Esophagus muscularis mucosa (tissue), 4 donors: ENCODE measurements at places on chromosomes 12 and 14.

DNA sequence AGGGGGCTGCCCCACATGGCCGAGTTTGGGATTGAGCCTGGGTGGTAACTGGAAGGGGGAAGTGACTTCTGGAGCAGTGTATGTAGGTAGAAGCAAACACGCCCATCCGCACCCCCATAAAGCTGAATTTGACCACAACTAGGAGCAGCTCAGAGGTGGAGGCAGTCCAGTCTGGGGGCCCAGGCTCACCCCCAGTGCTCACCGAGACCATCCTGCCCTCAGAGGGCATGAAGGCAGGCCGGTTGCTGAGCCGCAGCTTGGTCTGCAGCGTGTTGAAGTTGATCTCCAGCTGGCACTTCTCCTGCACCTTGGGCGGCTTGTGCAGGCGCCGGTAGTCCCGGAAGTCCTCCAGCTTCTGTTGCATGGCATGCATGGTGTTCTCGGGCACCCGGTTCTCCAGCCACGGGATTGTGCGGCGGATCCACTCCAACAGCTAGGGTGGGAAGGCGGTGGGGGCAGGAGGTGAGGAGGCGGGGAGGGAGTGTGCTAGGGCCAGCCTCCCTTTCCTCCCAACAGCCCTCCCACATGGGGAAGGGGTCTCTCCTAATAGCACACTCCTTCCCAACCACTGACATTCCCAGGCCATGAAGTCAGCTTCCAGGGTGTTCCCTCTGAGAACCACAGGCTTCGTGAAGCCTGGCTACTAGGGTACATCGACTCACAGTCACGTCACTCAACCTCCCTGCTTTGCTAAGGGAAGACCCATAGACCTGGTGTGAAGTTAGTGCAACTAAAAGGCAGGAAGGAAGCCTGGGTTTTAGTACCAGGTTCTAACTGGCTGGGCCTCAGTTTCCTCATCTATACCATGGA is 87.0 kb downstream of the ACTN1 start:
- DNase-seq, result no peak

DNA sequence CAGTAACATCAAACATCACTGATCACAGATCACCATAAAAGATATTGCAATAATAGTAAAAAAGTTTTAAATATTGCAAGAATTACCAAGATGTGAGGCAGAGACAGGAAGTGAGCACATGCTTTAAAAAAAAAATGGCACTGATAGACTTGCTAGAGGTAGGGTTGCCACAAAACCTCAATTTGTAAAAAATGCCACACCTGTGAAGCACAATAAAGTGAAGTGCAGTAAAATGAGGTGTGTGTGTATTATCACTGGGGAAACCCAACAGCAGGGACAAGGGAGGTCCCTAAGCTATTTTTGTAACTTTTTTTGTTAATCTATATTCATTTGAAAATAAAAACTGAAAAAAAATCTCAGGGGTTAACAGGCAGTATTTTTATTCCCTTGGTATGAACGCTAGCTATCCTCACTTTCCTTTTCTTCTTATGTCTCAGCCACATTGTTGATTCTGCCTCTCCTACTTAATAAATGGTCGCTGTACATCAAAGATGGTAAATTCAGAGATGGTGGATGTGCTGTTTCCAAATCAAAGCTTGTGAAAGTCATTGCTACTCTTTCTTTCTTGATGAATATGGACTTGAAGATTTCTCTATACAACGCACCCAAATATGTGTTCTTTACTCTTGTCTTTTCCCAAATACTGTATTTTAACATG is 14.0 kb upstream of the KLRD1 start:
- no peak for DNase-seq

DNA sequence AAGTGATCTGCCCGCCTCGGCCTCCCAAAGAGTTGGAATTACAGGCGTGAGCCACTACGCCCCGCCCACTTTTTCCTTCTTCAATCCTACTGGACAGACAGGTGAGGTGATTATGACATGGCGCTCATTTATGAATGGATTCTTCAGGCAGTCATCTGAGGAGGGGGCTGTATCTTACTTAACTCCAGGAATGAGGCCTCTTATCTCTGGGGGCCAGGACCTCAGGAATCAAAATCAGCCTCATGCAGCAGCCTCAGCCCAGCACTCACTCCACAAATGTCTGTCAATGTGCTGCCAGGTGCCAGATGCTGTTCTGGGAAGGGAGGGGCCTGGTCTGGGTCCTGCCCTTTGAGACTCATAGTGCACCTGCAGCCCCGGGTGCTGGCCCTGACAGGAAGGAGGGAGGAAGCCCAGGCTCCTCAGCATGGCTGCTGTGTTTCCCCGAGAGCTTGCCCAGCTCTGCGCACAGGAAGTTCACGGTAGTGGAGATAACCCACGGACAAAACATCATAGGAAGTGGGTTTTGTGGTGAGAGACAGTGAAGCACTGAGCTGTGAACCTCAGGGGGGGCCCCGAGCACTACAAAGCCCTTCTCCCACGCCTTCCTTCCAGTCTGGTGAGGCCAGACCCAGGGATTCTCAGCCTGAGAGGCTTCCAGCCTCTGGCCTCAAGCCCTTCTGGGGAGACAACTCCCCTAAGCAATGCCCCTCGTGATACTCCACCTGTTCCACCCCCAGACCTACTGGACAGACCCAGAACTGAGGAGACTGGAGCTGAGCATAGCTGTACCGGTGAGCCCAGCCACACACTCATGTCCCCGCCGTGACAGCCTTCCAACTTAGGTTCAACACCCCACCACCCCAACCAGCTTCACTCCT is 22.3 kb downstream of the GALNT6 start:
- no peak for DNase-seq

- no peak for DNase-seq
Observed at GRCh38 chr12:52127683-52128450, 48.4 kb downstream of the SMIM41 start.

DNA sequence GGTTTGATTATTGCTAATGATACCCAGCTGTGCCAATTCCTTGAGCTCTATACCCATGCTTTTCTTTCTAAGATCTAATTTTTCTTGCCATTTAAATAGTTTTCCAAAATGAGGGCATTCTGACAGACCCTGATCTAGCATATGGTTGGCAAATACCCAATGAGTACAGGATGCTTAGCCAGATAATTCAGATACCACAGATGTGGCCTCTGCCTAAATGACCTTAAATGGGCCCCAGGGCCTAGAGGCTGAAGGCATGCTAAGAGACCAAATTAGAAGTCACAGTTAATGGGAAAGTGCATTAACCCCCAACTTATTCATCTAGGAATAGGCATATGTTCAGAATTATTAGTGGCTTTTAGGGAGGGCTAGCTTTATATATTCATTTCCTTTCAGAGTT is 122.3 kb upstream of the CNOT2 start:
- no peak for DNase-seq

DNA sequence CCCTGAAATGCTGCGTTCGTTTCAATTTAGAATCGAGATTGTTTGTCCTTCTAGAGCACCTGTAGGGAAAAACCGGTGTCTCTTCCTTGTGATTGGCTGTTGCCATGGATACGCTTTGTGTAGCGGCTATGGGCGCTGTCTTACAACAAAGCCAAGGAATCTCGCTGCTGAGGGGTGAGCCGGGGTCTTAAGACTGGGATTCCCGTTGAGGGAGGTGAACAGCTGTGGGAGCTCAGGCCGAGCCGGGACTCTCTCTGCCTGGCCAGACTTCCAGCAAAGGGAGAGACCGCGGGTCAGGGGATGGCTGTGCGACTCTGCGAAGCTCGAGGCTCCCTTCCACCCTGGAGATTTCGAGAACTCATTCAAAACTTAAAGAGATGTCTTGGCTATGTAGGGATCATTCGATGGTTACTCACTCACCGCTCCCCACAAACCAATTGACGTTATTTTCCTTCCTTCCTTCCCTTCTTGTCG is at the start of the genes LRRIQ1 and TSPAN19:
TSS of gene LRRIQ1 (plus strand) at position 118 of the 474 bp plus-strand sequence. CDS start 1,826 bp downstream, outside the sequence.
TSS of gene TSPAN19 (minus strand) at position 44 of the 474 bp plus-strand sequence. CDS start 6,331 bp downstream, outside the sequence.
- no peak for DNase-seq

GRCh38 chr14:74085047-74085637 is 386 bp downstream of the LIN52 start:
- no peak for DNase-seq

GRCh38 chr14:94474581-94475031 is 1.4 kb downstream of the SERPINA9 start:
- no peak for DNase-seq

DNA sequence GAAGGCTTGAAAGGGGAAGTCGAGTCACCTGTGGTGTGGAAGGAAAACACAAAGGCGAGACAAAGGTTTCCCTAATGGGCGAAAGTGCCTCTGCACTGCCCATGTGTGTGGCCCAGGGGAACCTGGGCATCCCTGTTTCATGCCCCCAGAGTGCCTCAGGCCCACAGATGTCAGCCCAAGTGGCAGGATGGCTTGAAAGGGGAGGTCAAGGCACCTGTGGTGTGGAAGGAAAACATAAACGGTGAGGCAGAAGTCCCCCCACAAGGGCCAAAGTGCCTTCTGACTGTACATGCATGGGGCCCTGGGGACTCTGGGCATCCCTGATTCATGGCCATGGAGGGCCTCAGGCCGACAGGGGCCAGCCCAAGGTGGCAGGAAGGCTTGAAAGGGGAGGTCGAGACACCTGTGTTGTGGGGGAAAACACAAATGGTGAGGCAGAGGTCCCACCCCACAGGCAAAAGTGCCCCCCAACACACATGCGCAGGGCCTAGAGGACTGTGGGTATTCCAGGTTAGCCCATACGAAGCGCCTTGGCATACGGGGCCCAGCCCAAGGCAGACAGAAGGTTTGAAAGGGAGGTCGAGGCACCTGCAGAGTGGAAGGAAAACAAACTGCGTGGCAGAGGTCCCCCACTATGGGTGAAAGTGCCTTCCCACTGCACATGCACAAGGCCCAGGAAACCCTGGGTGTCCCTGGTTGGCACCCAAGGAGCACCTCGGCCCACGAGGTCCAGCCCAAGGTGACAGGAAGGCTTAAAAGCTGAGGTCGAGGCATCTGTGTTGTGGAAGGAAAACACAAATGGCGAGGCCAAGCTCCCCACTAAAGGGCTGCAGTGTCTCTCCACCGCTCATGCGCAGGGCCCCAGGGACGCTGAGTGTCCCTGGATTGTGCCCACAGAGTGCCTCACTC is 382.3 kb downstream of the ALG10 start:
- DNase-seq, result peak; percentile 81

DNA sequence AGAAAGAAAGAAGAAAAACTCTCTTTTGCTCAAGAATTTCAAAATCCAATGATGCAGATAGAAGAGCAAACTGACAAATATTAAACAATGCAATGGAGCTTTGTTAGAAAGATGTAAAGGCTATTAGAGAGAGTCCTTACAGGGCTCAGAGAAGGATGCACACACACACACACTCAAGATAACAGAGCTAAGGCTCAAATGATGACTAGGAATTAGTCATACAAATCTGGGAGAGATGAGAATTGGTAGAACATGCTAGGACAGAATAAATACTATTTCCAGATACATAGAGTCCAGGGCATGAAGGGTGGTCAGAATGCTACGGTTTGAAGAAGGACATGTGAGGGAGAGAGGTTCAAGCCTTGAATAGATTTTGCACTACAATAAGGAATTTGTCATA is 650.1 kb upstream of the MDGA2 start:
- DNase-seq, result no peak

DNA sequence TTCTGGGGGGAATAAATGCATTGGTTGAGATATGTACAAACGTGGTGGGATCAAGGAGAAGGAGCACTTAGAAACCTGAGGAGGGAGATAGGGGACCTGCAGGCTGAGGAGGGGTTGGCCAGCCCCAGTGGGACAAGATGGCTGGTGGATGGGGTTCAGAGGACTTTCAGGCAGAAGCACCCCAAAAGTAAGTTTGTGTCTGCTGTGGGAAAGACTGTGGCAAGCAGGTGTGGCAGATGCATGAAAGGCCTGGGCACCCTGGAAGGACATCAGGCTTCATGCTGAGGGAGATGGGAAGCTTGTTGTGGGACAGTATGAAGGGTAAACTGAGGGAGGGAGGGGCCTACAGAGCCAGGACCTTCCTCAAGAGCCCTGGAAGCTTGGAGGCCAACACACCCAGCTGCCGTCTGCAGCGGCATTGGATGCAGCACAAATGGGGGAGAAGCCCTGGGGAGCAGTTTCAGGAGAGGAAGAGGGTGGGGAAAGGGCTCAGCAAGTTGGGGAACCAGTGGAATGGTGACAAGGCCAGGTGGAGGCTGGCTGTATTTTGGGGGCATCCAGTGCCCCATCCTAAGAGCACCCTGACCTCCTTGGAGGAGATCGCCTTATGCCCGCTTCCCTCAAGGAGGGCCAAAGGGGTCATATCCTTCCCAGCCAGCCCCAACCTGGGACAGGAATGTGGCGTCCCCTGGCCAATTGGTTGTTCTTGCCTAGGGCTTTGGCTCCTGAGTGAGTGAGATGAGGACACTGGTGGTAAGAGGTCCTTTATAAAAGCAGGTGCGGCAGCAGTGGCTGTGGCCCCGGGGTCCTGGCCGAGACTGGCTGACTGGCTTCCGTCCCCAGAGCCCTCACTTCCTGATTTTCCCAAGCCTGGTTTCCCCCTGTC is 20.7 kb downstream of the NFKBIA start:
- DNase-seq, result no peak

GRCh38 chr12:101573743-101574142 is 21.0 kb upstream of the MYBPC1 start:
- DNase-seq, result no peak

GRCh38 chr14:23365036-23365731 is at the start of gene EFS:
Gene EFS, minus strand, starts transcription at chr14:23365172. Its CDS starts 147 bp downstream, at chr14:23365025.
- no peak for DNase-seq

- no peak for DNase-seq
Observed at GRCh38 chr14:59690426-59690825, 113.8 kb upstream of the CCDC175 start.

- no peak for DNase-seq
Observed at GRCh38 chr14:89826596-89826995, 127.9 kb downstream of the EFCAB11 start.

DNA sequence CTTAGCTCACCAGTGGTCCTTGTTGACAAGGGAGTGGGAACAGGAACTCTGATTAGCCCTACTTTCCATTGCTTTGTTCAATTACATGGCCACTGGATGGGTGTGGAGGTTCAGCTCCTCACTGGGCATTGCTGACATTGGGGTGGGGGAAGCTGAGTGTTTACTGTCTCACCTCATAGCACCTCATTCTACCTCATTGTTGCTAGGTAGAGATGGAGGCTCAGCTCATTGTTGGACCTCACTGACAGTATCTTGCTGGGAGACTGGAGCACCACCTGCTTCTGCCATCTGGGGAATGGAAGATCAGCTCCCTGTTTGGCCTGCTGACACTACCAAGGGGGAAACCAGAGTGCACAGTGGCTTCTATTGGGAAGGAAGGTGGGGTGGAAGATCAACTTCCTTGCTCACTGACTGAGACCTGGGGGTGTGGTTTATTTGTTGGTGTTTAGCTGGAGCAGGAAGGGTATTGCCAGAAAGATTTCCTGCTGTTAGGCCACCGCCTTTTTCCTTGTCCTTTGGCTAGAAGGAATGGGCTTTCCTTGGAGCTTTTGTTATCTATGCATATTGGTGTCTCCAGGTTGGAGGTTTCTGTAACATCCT is 1.3 kb upstream of the OR4E2 start:
- no peak for DNase-seq

DNA sequence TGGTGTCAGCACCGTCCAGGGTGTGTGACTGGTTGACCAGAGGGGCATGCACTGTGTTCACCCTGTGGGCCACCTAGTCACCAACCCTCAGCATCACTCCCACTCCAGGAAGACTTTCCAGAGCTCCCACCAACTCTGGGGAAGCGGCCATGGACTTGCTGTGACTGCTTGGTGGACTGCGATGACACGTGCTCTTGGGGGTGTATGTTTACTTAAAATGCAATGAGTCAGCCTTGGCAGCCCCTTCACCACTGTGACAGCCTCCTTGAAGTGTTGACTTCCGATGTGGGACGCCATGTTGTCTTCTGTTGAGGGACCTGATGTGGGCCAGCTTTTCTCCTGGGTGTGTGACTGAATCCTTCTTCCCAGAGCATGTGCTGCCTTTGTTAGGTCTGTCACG is 151.1 kb upstream of the RTL1 start:
- no peak for DNase-seq
